Stimulated activated CD4-positive, alpha-beta T cell treated with anti-CD3 and anti-CD28 coated beads, Interleukin-1b, Interleukin-23, amount 100 ng/mL, for 1 hour (primary cell): ENCODE measurements at places on chromosomes 1 and 21.

DNA sequence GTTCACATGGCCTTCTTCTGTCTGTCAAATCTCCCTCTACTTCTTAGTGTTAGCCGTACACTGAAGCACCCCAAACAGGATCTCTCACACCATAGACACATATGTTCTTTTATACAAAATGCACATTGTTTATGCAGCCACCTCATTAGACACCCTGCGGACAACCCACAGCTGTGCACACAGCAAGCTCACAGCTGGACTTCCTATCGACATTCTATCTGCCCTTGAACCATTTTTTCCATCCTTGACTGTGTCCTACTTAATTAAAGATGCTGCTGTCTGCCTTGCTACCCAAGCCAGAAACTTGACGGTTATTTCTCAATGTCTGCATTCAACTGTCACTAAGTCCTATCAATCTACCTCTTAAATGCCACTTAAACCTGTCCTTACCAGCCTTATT, 3.2 kb upstream of the ZBTB21 start:
- DNase-seq = no peak

GRCh38 chr1:109918671-109919070, 8.0 kb downstream of the CSF1 start:
- DNase-seq = no peak

GRCh38 chr21:24870633-24871032, 736.6 kb downstream of the MRPL39 start:
- DNase-seq = no peak

DNA sequence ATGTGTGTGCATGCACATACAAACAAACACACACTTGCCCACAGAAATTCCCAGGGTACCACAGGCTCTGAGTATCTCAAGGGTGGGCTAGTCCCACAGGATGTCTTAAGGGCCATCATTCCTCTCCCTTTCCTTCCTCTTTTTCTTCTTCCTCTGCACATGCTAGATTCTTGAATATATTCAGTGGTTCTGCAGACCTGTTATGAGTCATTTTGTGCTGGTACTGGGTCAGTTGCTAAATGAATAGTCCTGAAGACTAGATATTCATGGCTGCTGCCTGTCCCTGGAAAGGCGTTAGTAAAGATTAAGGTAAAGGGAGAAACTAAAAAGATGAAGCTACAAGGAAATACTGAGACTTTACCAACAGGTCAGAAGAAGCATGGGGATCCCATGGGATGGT, 256.7 kb upstream of the KIAA0040 start:
- no peak for DNase-seq

- peak; percentile 33 for DNase-seq
These were observed 106.9 kb upstream of the TMEM51 start for GRCh38 chr1:15046487-15047165.

DNA sequence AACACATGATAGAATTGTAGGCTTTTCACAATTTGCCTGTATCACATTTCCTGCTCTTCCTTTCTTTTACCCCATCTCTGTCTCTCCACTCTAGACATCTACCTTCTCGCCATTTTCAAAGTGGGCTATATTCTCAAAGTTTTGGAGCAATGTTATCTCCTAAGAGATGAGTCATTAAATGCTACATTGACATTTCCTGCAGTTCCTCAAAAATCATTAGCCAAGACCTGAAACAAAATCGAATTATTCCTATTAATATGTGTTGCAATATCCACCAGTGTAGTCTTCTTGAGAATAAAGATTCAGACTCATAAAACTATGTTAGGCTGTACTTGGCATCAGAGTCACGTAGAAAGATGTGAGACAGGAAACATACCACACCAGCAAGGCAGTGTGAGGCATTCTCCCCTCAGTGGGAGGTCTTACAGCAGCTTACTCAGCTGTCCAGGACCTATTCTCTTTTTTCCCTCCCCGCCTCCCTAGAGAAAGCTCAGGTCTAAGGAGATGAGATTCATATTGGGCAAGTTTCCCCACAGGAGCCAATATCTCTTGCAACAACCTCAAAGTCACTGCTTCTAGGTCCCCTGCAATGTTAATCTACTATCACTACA, 38.8 kb downstream of the FRRS1 start:
- no peak for DNase-seq

DNA sequence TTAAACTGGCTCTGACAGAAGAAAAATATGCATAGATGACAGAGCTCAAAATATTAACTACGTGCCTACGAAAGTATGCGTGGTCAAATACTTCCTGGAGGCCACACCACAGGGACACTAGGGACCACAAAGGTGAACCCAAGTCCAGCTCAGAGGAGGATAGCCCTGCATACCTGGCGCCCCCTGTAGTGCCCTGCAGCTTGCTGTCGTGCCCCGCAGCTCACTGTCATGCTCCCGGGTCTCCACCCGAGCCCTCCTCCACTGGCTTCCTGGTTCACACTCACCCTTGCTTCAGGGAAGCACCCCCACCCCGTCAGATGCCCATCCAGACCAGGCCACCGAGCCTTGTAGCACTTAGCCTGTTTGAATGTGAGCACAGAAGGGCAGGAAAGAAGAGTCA, 16.7 kb upstream of the NADK start:
- no peak for DNase-seq

DNA sequence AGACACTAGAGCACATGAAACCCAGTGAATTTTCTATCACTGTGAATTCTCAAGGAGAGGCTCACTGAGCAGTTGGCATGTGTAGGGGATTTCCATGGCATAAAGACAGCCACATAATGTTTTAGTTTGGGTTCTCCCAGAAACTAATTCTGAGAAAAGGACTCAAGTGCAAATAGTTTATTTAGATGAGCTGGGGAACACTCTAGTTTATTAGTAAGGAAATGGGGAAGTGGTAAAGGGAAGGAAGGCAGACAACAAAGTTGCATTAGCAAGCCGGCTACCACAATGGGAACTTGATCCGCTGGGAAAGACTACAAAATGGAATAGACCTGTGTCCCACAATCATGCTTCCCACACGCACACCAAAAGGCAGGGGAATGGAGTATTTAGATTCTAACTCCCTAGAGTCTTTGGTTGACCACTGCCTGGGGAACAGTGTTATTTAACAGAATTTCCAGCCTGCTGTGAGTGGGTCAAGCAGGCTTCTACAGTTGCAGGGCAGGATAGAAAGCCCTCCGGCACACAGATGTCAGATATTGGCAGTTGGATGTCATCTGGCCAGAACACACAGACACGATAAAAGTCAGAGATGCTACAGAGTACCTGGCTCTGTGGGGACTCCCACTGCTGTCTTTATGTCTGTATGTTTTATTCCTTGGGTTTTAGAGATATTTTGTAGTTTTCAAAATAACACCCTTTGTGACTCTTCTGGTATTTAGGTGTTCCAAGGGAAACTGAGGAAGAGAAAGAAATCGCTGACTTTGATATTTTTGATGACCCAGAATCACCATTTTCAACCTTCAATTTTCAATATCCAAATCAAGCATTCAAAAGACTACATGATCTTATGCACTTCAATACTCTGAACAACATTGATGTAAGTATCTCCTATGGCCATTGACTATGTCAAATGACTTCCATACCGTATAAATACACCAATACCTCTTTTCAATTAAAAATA, 150.1 kb downstream of the PLA2G4A start:
- no peak for DNase-seq

DNA sequence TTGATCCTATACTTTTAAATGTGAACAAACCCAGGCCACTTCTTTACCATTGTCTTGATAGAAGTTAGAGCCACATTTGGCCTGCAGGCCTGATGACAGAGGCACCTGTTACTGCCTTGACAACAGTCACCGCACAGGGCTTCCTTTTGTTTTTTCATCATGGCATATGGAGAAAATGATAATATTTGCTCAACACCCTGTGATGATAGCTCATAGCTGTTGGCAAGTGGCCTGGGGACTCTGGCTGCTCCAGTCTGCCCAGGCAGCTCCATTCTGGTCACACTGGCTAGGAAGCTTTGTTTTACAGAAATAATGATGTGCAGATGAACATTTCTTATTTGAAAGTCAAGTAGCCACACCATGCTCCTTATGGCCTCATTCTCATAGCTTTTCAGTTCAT, 89.6 kb upstream of the GPR88 start:
- no peak for DNase-seq

DNA sequence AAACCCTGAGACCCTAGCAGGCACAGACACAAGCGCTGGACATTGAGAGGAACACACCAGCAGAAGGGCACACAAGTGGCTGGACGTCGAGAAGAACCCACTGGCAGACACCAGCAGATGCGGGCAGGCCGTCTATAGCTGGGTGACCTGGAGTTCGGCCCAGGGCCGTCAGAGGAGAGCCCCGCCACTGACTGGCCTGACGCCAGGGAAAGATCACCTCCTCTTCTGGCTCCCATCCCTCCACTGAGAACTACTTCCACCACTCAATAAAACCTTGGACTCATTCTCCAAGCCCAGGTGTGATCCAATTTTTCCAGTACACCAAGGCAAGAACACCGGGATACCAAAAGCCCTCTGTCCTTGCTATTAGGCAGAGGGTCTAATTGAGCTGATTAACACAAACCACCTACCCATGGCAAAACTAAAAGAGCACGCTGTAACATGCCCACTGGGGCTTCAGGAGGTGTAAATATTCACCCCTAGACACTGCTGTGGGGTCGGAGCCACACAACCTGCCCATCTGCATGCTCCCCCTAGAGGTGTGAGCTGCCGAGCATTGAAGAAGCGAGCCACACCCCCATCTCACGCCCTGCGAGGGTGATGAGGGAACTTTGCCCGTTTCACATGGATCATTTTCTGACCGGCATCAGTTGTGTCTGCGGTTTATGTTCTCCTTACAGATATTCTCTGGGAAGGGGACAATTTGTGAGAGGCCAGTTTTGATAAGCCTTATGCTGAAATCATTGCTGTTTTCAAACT, 104.8 kb downstream of the HLX start:
- DNase-seq = no peak

DNA sequence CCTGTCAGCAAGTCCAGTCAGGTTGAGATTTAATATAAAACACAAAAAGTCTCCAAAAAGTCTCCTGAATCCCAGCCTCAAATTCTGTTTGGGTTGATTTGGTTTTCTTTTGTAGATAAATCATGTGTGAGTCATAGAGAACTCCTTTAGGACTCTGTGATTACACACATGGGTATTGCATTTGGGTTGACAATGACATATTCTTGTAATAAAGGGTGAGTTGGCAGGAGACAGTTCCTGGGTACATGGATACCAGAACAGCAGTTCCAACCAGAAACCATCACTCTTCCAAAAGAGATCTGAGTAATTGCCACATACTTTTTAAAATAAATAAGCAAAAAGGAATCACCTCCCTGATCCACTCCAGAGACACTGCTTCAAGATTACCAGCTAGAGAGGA, 8.9 kb downstream of the CR2 start:
- DNase-seq = no peak

- no peak for DNase-seq
These were observed 401.7 kb upstream of the PROX1 start for GRCh38 chr1:213585959-213586586.

GRCh38 chr1:78437396-78437795, 53.4 kb upstream of the PTGFR start:
- DNase-seq = no peak

- peak; percentile 9 for DNase-seq
These were observed 51.0 kb downstream of the KIAA0319L start for GRCh38 chr1:35505911-35506798.

DNA sequence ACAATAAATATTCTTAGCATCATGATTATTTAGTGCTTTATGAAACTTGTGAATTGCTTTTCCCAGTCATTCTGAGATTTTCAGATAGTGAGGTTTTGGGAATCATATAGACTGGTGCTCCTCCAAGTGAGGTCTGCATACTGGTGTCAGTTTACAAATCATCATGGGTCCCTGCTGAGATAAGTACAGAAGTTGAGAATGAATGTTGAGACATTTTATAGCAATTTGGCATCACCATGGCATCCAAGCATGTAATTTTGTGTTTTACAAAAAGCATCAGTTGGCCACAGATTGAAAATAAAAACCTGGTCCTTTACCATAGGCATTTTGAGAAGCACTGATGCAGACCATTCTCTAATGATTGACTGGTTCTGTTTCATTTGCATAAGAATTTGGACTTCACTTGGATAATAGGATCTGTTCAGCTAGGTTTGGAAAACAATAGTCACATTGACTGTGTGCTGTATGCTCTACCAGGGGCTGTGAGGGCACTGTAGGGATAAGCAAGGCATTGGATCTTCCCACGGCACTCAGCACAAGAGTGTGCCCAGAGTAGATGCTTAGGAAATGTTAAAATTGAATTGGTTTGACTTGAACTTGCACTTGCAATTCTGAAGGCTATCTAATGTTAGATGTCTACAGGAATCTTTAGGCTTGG, 79.0 kb upstream of the JUN start:
- DNase-seq = no peak

- no peak for DNase-seq
These were observed 110.0 kb downstream of the GLUL start for GRCh38 chr1:182281541-182281940.

DNA sequence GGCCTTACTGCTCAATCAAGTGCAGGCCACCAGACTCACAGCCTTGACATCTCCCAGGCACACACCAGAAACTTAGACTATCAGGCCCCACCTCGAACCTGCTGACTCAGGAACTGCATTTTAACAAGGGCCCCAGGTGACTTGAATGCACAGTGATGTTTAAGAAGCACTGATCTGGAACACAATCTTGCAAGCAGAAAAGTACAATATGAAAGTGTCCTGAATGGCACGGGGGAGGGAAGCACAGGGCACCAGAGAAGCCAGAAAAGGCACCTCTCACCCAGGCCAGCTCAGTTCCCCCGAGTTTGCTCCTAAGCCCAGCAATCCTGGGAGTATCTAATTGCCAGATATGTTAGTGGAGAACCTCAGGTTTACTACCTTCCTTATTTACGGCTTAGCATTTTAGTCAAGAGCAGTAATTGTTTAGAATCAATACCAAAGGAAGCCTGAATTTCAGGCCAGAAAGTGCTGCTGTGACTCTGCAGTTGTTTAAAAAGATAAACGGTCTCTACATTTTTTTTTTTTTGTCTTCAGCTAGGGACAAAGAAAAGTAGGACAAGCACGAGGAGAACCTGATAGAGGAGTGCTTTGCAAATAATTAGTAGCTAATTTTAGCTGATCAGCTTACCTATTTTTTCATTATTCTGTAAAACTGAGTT, 50.9 kb upstream of the CDC42BPA start:
- DNase-seq = no peak

DNA sequence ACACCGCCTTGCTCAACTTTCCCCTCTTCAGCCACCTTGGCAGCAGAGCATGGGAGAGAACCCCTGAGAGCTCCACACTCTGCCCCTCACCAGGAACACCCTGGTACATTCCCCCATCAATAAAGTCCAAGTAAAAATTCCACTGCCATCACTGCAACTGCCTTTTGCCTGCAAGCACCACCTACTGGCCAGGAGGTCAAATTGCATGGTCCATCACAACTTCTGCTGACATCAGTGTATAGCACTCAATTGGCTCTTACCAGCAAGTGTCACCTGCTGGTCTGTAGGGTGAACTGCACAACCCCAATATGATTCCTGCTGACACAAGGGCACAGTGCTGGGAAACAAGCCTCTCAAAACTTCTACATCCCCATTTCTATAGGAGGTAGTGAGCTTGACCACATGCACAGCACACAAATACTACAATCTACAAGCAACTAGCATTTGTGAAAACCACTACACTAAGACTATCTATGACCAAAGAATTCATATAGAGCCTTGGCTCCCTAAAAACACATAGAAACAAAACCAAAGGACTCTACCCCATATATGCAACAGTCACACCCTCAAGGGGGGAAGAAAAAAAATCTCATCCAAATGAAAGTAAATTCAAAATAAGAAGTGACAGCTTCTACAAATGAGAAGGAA, 69.2 kb downstream of the FASLG start:
- no peak for DNase-seq
